AG09309 (cell line): ENCODE measurements at places on chromosomes 5 and 9.

- no peak for DNase-seq
Measured at GRCh38 chr5:113433071-113433470, 1.7 kb downstream of the TSSK1B start.

GRCh38 chr9:84811072-84811750 is 141.7 kb downstream of the NTRK2 start:
- no peak for DNase-seq

GRCh38 chr5:151952238-151952637 is 27.6 kb upstream of the GLRA1 start:
- DNase-seq = no peak

DNA sequence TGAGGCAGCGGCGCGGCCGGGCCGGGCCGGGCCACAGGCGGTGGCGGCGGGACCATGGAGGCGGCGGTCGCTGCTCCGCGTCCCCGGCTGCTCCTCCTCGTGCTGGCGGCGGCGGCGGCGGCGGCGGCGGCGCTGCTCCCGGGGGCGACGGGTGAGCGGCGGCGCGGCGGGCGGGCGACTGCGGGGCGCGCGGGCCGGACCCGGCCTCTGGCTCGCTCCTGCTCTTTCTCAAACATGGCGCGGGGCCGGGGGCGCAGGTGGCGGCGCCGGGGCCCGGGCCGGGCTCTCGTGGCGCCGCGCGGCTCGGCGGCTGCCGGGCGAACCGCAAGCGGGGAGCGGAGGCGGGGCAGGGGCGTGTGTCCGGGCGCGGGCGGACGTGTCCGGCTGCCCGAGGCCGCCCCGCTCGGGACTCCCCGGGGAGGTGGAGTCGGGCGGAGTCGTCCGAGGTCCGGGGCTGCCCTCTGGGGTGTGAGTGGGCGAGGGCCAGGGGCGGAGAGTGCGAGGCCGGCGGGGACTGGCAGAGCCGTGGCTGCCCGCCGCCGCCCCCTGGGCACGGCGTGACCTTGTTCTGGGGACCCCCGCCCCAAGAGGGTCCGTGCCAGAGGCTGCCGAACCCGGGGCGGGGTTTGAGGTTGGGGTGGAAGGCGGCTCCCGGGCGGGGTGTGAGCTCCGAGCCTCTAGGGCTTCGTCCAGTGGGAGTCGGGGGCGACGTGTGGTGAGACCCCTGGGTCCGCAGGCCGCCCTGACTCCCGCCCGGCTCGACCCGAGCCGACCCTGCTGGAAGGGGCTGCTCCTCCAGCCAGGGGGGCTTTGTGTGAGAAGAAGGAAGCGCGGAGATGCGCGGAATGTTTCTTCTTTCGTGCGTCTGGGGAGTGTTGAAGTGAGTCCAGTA is 485 bp downstream of the TGFBR1 start:
- peak; percentile 38 for DNase-seq
